ENCODE measurements at places on chromosomes 3 and 15. TPM values are rescaled to one million over a fixed set of nuclear protein-coding genes. Genes with fewer than 3 reads are reported as not detected.
A peak's percentile ranks its signal among the peaks of the same experiment; 100 is the strongest.

OXNAD1 gene
- 16.2 TPM for total RNA-seq

CTXN2 gene
- total RNA-seq, result not detected

- DNase-seq, result no peak
Measured at GRCh38 chr3:193407688-193408087, 29.1 kb upstream of the ATP13A5 start.

DNA sequence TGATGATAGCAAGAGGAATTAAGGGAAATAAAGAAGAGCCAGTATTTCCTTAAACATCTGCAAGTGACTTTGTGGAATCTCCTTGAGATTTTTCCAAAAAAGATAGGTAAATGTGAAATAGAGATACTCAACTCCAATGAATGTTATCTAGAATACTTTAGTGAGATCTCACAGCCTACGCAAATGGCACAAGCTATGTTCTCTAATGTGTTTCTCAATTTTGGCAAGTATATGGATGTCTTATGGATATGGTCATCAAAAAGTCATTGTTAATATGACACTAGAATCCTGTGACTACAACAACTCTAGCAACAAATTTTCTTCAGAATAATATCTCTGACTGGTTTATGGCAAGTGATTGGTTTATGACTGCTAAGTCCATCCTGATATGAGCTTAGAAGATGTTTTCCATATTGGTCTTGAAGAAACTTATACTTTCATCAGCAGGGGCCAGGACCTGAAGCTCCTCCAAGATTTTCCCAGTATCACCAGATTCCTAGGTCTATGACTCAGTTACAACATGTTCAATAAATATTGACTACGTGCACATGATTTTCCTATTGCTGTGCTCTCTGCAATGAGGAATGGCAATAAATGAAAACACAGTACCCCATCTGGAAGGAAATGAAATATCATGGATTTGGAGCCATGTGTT lies 170.9 kb upstream of the THBS1 start:
- no peak for DNase-seq

ZIC4 gene
- total RNA-seq, result not detected

GRCh38 chr15:27690290-27690689 lies 408.8 kb downstream of the OCA2 start:
- no peak for DNase-seq

DNA sequence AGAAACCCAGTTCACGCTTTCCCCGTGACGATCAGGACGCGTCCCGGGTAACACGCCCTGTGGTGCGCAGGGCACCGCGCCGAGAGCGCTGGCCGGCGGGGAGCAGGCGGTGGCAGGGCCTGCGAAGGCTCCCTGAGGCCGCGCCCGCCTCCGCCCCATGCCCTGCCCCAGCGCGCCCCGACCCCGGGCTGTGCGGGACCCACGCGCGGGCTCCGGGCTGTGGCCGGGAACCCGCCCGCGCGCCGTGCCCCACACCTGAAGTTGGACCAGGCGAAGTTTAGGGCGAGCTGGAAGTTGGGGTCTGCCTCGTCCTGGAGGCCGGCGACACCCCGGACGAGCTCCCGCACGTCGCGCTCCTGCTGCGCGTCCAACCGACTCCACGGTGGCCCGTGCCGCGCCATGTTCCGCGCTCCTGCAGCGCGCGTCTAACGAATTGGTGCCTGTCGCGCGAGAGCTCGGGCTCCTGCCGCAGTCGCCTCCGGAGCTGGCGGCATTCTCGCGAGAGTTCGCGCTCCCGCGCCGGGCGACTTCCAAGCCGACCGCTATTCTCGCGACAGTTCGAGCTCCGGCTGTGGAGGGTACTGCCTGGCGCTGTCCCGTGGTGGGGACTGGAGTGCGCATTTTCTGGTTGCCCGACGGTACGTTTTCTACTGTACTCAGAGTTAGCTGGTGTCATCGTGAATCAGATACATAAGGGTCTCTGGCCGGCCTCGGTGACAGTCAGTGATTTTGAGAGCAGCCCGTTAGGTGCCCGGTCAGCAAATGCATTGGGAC lies at the start of gene TUBGCP5:
TSS of gene TUBGCP5 (minus strand) at position 427 of the 774 bp plus-strand sequence. CDS start at position 401, 26 bp downstream.
- peak; percentile 95 for DNase-seq

GRCh38 chr3:82707035-82707434 lies 945.6 kb upstream of the GBE1 start:
- no peak for DNase-seq

GRCh38 chr3:195182470-195182795 lies 88.5 kb downstream of the XXYLT1 start:
- peak; percentile 67 for DNase-seq

DNA sequence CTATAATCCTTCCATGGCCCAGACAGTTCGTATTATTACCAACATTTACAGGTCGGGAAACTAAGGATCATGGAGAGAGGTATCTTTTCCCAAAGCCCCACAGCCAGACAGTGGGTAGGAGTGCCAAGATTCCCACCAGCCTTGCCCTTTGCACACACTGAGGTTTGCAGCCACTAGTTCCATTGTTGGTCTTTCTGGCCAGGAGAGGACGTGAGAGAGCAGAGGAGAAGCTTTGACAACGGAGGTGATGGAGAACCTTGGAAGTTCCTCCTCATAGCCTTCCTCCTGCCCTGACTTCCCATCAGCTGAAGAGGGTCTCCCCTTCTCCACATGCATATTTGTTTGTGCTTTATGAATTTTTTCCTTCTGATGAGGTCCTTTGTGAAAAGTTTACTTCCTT lies 50.5 kb upstream of the PLCL2 start:
- DNase-seq, result no peak

ARHGAP31 gene
- total RNA-seq, result 10.7 TPM

DNA sequence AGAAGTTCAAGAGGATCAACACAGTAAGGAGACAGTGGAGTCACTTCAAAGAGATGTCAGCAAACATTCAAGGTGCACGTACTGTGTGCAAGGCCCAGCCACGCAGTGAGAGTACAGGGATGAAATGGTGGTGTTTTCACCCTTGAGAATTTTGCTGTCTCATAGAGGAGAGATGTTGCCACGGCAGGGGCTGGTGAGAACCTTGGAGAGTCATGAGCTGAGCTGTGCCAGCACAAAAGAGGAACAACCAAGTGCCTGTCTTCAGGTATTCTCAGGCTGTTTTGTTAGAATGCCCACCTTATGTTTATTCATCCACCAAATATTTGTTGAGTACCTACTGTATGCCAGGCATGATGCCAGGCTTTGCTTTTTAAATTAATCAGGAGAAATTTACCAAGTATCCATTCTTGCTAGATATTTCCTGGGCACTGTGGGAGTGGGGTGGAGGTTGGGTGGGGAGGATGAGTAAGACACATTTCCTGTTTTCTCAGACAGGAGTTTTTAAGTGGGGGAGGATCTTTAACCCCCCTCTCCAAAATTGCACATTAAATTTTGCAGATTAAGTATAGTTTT lies 72.6 kb downstream of the SLC6A11 start:
- no peak for DNase-seq

DNA sequence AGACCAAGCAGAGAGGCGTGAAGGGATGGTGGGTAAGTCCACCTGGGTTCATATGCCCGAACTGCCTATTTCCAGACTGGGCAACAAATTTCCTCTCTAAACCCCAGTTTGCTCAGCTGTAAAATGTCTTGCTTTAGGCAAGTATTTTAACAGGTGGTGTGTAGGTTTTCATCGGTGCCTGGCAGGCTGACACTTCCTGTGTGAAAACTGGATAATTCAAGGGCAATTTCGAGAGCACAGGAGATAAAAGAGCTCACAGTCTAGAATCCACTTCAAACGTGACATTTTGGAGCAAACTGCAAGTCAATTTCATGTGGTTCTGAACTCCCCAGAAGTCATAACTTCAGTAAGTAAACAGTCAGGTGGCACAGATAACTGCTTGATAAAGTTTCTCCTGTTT lies 112.2 kb downstream of the OXNAD1 start:
- no peak for DNase-seq
